CD4-positive, alpha-beta T cell treated with Interleukin-15 for 1 hour (primary cell): ENCODE measurements at places on chromosomes 16 and 17.
A peak's percentile ranks its signal among the peaks of the same experiment; 100 is the strongest.

- DNase-seq: no peak
Measured at GRCh38 chr16:50377001-50377400, 8.2 kb upstream of the BRD7 start.

DNA sequence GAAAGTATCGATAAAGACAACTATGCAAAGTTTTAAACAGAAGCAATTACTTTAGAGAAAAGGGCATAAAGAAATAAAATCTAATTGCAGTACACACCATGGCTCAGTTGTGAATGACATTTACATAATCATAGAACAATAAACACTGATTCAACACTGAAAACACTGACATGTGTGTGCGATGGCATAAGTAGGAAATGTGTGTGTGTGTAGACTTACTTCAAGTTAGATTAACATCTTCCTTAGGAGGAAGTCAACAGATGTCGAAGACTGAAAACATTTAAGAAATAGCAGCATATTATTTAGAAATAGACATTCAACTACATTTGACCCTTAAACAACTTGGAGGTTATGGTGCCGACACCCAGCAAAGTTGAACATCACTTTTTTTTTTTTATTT, 172.4 kb downstream of the STX8 start:
- DNase-seq: no peak

DNA sequence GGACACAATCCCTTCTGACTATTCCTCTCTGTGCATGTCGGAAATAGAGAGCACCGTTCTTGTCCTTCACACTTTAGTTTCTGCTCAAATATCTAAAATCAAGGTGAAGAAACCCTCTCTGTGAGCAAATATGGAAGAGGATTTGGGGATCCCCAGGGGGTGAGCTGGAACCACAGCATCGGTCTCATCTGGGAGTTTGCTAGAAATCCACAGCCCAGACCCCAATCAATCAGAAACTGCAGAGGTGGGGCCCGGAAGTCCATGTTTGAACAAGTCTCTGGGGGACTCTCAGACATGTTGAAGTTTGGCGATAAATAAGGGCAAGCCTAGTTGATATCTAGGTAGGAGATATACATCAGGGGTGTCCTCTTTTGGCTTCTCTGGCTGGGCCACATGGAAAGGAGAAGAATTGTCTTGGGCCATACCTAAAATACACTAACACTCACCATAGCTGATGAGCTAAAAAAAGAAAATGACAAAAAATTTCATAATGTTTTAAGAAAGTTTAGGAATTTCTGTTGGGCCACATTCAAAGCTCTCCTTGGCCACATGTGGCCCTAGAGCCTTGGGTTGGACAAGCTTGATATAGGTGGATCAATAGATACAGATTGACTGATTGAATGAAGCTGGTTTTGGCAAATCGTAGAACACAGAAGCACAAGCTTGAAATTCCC, 168.0 kb upstream of the FOXF1 start:
- no peak for DNase-seq

- no peak for DNase-seq
Measured at GRCh38 chr17:13001991-13002615, 15.7 kb downstream of the ELAC2 start.

GRCh38 chr17:8426094-8426720, 9.5 kb upstream of the NDEL1 start:
- no peak for DNase-seq

- peak; percentile 48 for DNase-seq
Measured at GRCh38 chr16:82229800-82230619, 60.0 kb upstream of the MPHOSPH6 start.

DNA sequence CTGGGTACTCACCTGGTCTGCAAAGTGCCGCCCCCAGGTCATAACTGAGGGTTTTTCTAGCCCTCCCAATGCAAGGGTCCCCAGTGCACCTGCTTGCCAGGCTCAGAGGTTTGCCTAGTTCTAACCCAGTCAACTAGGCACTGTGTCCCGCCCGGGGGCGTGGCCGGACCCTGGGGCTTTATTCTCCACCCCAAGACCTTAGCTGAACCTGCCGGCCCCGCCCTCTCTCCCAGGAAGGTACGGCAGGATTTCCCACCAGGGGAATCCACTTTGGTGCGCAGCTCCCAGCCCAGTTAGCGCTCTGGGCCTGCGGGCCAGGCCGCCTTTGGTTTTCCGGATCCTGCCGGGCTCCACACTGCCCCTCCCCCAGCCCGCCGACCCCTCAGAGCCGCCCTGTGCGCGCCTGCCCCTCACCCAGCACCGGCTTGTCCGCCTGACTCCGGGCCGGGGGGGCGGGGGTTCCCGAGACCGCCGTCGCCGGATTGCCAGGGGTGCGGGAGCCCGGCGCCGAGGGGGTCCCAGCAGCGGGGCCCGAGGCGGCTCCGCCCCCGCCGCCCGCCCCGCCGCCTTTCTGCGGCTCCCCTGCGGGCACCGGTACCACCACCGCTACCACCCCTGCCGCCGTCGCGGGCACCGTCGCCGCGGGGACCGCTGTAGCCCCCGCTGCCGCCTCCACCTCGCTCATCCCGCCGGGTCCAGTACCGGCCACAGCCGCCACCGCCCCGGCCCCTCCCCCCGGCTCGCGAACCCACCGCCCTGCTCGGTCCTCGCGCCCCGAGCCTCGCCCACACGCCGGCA, 424 bp downstream of the YBX2 start:
- no peak for DNase-seq

DNA sequence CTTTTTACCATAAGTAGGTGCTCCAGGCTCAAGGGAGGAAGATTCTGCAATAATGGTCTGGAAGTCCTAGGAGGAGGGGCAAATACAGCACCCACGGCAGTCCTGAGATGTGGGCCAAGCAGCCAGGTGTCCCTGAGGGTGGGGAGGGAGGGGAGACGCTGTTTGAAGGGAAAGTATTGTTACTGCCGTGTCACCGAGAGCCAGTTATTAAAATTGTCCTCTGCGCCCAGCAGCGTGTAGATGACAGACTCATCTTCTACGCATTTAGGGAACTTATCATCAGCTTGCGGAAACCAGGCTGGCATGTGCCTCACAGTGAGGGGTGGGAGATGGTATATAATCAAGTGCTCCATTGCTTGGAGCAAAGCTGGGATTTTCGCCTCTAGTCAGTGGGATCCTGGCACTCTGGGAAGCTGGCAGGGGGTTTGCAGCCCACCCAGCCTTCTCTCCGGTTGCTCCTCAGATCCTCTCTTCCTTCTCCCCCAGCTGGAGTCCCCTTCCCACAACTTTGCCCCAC, 104.6 kb downstream of the OR1D5 start:
- DNase-seq: no peak

GRCh38 chr17:72588961-72589360, 468.1 kb downstream of the SOX9 start:
- DNase-seq: no peak

GRCh38 chr16:84751947-84752346, 52.1 kb downstream of the USP10 start:
- DNase-seq: no peak

DNA sequence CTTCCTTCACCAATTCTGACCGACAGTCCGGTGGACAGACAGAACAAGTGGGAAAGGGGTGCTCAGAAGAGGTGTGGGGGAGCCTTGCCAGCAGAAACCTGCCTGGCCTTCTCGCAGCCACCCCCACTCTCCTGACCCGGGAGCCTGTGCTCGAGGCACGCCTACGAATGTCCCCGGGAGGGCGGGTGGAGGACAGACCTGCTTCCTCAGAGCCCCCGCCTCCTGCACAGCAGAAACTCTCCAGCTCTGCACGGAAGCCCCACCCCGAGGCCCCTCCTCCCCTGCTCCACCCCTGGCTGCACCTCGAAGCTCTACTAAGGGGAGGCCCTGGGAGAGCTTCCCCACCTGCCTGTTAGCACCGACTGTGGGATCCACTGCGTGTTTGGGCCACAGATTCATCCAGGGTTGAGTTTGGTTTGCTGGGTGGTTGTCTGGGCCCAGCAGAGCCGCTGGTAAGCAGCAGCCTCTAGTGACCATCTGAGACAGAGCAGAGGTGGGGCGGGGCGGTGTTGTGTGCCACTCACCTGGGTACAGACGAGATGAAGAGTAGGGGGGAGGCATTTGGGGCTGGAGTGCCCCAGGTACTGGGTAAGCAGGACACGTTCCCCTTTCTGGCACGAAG, 6.2 kb downstream of the TAF1C start:
- no peak for DNase-seq

DNA sequence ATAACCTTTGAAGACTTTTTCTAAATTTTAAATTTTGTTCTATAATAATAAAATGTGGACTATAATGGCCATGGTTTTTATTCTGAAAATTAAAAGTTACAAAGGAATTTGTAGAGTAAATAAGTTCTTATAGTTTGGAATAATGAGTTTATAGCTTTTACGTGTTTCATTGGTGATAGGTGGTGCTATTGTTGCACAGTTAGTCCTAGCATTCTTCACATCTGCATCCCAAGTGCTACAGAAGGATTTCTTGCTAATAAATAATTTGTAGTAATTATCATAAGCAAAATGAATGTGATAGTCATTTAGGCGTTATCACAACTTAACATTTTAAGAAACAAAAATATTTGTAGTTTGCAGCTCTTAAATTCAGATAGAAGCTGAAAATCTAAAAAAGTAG, 67.9 kb downstream of the BCAS3 start:
- no peak for DNase-seq

DNA sequence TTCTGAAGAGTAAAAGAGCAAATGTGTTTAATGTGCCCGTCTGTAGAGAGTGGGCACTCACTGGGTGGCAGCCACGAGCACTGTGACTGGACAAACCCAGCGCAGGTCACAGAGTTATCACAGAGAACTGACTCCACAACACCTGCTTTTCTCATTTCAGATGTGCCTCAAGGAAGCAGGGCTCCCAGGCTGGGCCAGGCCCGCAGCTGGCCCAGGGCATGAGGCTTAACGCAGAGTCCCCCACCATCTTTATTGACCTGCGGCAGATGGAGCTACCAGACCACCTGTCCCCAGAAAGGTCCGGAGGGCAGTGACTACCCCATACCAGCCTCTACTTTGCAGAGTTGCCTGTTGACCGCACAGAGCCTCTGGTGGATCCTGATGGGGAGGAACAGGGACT, 11.9 kb downstream of the DNAAF8 start:
- no peak for DNase-seq

DNA sequence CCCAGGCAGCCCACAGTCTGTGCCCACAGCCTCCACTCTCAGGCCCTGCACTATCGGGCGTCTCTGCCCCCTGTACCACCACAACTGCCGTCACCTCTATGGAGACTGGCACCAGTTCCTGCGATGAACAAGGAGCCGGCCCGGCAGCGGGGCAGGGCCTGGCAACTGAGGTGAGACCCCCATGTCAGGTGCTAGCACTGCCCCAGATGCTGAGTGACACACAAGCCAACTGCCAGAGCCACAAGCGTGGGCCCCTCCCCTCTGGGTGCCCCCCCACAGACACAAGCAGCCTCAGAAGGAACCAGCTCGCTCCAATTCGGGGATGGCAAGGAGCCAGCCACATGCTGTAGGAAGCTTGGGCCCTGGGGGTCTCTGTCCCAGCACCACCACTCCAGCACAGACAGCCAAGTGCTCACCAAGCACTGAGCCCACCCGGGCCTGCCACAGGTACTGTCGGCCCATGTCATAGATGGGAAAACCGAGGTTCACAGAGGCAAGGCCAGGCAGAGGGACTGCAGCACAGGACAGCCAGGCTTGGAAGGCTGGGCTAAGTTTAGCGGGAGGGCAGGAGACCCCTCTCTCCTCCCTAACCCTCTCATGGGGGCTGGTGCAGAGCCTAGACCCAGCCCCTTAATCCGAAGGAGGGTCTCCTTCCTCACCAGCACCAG, 1.5 kb upstream of the PVALEF start:
- DNase-seq: no peak

DNA sequence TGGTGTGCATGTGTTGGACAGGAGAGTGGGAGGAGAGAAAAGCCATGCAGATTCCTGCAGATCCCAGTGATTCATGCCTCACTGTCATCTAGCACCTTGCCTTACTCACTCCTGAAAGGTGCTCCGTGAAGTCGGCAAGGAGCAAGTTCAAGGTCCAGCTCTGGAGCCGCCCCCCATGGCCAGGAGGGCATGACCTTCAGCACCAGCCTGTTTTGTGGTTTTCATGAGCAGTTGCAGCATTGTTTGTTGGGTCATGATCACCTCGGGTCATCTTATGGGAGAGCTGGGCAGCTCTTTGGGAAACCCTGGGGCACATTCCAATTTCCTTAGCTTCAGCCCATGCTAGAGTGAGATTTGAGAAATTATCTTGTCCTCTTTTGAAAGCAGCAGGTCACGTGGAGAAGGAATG, 137.5 kb upstream of the IRX3 start:
- DNase-seq: no peak

GRCh38 chr17:80961541-80962330, 29.9 kb upstream of the CHMP6 start:
- no peak for DNase-seq

DNA sequence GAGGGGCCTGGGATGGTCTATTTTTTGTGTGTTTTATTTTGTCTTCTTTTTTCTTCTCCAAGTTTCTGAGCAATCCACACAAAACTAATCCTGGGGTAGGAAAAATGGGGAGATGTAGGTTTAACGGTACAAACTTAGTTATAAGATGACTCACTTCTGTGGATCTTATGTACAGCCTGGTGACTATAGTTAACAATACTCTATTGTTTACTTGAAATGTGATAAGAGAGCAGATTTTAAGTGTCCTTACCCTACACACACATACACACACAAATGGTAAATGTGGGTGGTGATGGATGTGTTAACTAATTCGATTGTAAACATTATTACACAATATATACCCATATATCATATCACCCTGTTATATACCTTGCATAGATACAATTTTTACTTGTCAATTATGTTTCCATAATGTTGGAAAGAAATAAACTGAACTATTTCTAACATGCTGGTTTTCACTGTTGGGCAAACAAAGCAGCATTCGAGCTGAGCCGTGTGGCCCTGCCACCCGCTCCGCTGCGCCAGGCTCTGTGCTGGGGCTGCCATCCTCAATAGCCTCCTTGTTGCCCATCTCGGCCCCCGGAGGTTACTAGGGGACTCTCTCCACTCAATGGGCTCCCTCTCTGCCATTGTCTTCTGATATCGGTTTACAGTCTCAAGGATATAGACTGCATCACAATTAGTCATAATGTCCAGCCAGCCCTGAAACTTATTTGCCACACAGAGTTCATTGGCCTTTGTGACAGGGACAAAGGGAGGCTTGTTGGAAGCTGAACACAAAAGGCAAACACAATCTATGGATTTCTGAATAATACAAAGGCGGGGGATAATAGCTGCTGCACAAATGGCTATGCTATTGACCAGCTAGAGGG, 380.3 kb upstream of the MAF start:
- DNase-seq: no peak

GRCh38 chr16:69909760-69910159, 41.4 kb upstream of the CLEC18A start:
- DNase-seq: no peak

DNA sequence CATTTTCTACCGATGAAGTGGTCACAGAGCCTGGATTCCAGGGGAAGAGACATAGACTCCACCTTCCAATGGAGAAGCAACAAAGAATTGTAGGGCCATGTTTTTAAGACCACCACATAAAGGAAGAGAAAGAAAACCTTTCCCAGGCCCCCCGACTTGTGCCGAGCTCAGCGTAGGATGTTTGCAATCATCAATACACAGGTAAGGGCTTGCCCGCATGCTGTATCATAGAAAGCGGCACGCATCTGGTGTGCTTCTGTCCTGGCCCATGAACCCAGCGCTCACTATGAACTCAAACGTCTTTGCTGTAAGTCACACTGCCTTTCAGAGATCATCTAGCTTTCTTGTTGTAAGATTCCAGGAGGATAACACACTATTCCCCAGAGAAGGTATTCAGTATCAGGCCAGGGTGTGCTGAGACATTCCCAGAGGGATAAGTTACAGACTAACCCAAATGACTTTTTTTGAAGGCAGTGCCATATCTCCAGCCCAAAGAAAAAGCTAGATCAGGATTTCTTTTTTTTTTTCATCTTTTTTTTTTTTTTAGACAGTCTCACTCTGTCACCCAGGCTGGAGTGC, 79.5 kb upstream of the RPL38 start:
- no peak for DNase-seq
